ENCODE measurements at places on chromosomes 2 and 18.

GRCh38 chr2:139079311-139079710, 299.1 kb upstream of the NXPH2 start:
- DNase-seq: no peak

DNA sequence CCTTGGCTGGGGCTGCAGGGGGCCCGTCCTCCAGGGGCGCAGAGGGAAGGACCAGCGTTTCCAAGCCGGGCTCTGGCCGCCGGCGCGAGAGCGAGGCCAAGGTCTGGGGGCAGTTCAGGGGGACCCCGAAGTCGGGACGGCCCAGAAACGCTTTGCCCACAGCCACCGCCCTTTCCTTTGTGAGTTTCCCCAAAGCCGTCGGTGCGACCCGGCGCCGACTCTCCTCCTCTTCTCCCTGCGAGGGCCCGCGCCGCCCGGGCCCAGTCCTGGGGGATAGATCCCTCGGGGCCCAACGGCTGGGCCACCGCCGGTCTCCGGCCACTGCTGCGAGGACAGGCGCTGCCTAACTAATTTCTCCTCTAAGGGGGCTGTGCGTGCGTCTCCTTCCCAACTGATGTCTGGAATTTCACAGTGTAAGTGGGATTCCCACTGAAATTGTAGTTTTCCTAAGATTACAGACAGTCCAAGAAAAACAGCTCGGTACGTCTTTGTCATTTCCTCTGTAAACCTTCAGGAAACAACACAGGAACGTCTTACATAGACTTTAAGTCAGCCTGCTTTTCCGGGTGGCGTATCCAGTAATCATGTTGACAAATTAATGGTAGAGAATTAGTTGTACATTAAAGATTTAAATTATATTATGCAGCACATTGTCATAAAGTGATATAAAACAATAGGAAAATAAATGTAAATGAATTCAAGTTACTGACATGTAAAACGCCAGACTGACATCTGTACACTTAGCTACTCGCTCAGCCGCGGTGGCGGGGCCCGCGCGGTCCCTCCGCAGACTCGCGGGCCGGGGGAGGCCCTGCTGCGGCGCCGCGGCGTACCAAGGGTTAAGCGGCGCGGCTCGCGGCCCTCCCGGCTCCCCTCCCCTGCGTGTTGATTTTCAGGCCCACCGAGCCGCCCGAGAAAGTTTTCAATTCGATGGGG, 139.4 kb upstream of the SIX3 start:
- DNase-seq: no peak

- no peak for DNase-seq
Measured at GRCh38 chr2:46490521-46491141, 11.3 kb downstream of the TMEM247 start.

- no peak for DNase-seq
Measured at GRCh38 chr2:96875498-96876268, 5.8 kb upstream of the SEMA4C start.

DNA sequence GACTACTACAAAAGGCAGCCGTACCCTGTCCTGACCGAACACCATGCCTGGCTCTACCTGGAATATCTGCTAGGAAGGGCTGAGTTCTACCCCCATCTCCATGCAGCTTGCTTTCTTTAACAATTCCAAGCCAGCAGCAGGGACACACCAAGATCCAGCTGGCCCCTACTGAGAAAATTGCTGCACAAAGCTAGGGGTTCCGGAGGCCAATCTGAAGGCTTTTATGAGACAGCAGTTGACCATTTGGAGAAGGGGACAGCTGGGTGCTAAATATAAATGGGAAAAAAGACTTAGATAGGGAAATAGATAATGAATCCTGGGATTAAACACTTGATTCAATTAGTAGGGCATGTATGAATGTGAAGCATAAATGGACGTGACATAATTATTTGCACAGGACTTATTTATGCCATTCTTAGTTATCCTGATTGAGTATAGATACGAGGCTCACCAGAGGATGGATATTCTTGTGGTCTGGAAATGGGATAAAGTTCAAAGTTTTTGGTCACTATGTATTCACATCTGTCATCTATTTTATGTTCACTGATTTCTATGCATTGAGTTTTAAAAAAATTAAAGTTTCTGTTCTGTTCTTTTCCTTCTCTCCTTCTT, 204.0 kb downstream of the ZNF521 start:
- no peak for DNase-seq

DNA sequence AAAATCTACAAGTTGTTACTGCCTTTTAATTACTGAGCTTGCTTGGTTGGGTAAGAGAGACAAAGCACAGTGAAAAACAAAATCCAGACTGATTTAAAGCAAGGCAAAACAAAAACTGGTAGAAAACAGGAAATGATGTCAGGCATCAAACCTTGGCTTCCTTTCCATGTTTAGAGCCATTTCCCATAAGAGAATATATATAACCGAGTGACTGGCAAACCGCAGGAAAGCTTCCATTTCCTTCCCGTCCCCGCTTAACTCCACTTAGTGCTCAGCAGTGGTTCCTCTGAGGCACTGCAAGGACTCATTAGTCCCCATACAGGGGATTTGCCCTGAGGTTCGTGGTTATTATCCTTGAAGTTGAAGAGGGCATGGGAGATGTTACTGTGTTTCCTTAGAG, 446.3 kb downstream of the LPIN1 start:
- no peak for DNase-seq

DNA sequence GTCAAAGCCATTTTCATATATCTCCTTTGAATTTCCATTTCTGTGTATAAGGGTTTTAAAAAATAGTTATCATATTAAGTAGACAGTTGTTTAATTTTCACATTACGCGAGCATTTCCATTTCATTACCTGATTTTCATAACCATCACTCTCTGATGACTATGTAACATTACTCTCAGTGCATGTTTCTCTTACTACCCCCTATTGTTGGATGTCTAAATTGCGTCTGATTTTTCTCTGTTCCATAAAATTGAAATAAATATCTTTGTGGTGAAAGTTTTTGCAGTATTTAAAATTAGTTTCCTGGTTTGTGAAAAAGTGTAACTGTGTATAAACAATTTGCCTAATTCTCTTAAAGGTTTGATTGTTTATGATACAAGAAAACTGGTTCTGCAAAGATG, 123.8 kb downstream of the MYO1B start:
- no peak for DNase-seq

DNA sequence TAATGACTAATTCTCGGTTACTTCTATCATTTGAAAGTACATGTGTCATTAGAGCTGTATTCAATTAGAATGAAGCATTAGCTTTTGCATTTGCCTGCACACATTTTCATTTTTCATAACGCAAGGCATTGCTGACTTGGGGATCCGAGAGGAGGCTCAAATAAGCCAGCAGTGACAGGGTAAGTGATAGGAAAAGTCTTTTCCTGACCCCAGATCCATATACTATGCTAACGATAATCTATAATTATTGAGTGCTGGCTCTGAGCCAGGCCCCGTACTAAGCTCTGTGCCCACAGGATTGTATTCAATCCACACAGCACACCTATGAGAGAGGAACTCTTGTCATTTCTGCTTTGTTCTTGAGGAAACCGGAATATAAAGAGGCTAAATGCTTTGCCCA, 168.2 kb downstream of the VWC2L start:
- no peak for DNase-seq

DNA sequence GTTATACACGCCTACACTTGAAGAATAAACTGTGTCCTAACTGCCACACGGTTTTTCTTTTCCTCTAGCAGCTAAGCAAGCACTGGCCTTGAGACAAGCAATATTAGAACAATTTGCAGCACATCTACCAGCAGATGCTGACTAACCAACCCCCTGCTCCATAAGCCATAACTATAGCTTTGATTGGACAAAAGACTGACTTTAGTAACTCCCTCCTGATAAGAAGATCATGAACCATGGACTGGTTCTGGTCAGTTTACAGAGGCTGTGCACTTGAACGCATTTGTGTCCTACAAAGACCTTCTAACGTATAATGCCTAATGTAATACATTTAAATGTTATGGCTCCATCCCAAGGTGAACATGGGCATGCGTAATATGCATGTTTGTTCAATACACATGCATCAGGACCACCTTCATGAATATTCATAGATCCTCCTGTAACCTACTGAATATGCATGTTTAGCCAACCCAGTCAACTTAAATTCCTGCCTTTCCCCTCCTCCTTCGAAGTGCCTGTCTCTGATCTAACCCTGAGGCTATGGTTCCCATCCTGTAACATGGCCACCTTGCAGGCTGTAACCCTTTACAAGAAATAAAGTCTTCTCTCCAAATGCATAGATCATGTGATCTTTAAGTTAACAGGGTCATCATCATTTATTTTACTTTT, 26.5 kb downstream of the SLC4A5 start:
- no peak for DNase-seq

- DNase-seq: no peak
Measured at GRCh38 chr2:6183226-6183625, 491.0 kb downstream of the SOX11 start.

DNA sequence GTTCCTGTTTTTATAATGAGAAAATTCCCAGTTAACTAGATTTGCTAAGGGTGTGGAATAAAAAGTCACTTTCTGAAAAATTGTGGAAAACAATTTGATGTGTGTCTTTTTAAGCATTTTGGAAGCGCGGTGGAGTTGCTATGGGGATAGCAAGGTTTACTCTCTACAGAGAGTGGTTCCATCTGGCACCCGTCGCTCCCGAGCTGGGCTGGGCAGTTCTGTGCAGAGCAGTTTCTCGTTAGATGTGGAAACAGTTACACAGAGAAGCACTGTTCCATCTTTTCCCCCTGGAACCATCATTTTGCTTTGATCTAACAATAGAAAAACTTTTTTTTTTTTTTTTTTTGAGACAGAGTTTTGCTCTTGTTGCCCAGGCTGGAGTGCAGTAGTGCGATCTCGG, 17.4 kb downstream of the LDLRAD4 start:
- no peak for DNase-seq

GRCh38 chr2:138060301-138060635, 96.0 kb downstream of the HNMT start:
- no peak for DNase-seq

DNA sequence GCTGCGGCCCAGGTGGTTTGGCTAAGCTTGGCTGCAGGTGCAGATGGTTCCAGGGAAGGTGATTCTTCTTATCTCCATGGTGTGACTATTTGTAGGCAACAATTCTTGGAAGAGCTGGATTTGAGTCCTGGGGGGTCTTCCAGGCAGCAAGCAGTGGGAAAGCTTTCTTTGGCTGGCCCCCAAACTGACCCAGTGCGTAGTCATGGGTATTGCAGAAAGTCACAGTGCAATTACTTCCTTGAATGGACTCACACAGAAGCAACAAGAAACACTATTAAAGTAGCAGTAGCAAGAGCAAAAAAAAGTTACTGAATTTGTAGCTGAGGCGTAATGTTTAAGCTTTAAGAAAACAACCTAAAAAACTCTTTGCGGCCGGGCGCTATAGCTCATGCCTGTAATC, 293.6 kb upstream of the ATP5MC3 start:
- DNase-seq: no peak

- no peak for DNase-seq
Measured at GRCh38 chr18:74742573-74743243, 145.0 kb downstream of the ZNF407 start.

GRCh38 chr2:3301001-3301400, 76.6 kb downstream of the EIPR1 start:
- no peak for DNase-seq

DNA sequence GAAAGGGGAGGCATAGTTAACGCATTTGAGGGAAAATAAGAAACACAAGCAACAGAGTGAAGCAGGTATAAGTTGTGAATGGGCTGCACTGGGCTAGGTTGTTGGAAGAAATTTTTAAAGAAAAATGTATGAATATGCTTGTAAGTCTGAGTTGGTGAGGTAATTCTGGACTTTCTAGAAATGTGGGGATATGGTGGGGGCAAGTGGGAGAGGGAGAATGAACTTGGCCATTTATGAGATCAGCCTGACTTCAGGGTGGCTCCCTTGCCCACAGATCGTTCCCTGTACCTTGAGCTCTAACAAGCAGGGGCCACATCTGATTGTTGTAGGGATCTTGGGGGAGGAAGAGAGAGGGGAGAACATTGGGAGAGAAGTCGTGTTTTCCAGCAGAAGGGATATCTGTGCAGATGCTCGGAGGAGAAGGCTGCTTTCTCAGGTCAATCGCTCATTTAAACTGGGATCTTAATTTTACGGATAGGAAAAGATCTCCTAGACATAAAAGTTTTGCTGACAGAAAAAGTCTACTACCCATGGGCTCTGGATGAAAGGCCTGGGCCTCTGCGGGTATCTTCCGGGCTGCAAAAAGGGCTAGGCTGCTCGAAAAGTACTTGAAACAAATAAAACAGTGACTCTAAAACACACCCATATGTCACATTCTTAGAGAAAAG, 42.5 kb upstream of the FZD5 start:
- no peak for DNase-seq

- no peak for DNase-seq
Measured at GRCh38 chr18:6009756-6010155, 114.4 kb upstream of the TMEM200C start.

- DNase-seq: no peak
Measured at GRCh38 chr18:45463451-45463850, 151.8 kb upstream of the SLC14A2 start.

Measured in CMK (cell line).